ENCODE measurements at places on chromosomes 2 and 18. TPM values are rescaled to one million over a fixed set of nuclear protein-coding genes. Genes with fewer than 3 reads are reported as not detected.

DNAJC5G gene
- total RNA-seq, result not detected

DNA sequence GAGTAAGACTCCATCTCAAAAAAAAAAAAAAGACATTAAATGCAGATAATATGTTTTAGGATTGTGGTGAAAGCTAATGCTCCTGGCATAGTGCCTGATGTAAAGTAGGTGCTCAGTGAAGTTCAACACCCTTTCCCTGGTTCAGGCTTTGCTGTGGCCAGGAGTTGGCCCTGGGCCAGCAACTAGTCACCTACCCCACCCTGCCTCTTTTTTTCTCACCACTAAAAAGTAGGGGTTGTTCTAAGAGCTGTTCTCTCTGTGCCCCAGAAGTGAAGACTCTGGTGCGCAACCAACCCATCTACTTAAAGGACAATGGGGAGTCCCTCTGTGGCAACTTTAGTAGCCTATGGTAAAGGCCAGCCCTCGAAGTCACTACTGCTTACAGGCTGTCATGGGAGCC, 75.9 kb downstream of the DNMT3A start:
- no peak for DNase-seq

DNA sequence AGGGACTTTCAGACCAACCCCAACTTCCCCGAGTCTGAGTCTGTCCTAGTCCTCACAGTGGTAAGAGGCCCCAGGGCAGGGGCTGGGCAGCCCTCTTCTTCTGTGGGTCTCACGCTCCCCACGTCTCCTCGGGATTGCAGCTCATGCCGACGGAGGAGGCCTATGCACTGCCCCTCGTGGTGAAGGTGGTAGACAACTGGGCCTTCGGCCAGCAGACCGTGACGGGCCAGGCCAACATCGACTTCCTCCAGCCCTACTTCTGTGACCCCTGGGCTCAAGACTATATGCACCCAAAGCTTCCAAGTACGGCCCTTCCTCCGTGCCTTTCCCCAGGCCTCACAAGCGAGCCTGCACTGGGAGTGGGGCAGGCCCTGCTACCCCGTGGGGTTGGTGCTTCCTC, 44.3 kb downstream of the LMAN2L start:
- DNase-seq, result no peak

- DNase-seq, result no peak
Measured at GRCh38 chr2:49113046-49113445, 41.3 kb downstream of the FSHR start.

DNA sequence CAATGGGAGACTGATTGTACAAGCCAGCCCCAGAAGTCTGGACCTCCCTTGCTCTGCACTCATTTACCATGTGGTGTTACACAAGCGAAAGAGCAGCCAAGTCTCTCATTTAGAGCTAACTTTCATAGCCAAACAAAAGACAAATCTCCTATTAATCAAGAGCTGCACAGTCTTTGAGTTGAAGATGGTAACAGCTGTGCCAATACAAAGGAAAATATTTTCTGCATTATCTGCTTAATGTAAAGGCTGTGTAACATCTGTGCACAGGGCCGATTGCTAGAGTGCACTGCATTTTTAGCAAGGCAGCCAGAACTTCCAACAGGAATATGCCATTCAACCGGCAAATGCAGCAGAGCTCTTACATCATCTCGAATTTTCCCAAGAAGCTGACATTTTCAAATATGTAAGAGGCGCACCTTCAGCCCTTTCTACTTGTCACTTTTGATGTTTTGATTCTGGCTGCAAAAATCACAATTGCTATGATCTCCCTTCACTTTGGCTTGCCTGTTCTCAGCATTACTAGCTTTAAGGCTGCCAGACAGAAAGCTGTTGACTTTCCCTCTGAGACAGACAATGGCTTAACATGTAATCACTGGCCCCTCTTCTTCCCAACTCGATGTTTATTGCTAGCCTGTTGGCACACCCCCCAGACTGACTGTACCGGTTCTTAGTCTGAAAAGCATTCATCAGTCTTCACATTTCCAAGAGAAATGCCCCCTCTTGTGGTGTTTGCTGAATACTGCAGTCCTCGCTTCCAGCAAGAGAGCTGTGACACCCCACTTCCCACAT, 96.9 kb upstream of the TANK start:
- peak; percentile 67 for DNase-seq

DNA sequence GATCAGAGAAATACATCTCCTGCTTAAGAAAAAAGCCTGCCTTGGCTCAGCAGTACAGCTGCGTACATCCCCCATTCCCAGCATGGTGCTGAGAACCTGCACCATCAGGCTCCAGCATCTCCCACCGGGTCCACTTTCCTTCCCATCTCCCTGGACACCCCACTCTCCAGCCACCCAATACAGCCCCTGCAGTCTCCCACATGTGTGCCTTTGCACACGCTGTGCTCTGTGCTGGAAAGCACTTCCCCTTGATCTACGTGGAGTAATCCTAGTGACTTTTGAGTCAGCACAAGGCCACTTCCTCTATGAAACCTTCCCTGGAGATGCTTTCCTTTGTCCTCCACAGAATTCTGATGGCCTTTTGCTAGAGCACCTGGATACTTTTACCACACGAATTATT, 17.0 kb downstream of the STAT1 start:
- DNase-seq, result no peak

RUFY4 gene
- total RNA-seq, result 0.78 TPM

GAREM1 gene
- 22.0 TPM for total RNA-seq

- peak; percentile 32 for DNase-seq
Measured at GRCh38 chr2:29326926-29327325, 211.7 kb downstream of the CLIP4 start.

KCNJ3 gene
- total RNA-seq, result 22.8 TPM

- DNase-seq, result peak; percentile 67
Measured at GRCh38 chr2:196592911-196593881, 46.3 kb upstream of the CCDC150 start.

DNA sequence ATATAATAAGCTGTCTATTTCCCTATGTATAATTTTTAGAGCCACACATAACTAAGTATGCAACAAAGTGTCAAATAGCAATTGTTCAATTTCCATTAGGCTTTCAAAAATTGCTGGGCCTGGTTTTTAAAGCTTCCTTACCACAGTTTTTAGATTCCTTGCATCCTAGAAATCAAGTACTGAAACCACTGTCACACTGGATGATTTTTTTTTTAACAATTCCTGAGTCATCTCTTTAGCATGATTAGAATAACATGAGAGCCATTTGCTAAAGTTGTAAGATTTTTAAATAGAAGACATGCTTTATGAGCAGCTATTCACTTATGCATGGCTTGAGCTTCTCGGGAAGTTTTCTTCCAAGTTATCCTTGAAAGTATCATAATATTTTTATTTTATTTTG, 319.5 kb upstream of the NXPH2 start:
- DNase-seq, result no peak

ANKRD29 gene
- 1.2 TPM for total RNA-seq

DNA sequence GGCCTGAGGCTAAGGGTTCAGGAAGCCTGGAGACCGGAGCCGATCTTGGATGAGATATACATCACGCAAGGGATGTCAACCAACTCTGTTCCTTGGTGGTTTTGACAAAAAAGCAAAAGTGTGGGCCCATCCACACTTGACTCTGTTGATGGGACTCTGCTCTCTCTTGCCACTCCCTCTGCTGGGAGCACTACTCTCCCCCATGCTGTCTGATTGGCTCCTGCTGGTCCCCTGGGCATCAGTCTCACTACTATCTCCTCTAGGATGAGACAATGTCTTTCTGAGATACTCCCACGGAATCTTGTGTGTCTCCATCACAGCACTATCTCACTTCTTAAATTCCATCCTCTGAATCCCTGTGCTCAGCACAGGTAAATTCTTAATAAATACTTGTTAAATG, 56.8 kb upstream of the DNMT3A start:
- DNase-seq, result no peak

CNRIP1 gene
- total RNA-seq, result 74.2 TPM

- no peak for DNase-seq
Measured at GRCh38 chr2:17792515-17792914, 23.7 kb upstream of the MSGN1 start.

DNA sequence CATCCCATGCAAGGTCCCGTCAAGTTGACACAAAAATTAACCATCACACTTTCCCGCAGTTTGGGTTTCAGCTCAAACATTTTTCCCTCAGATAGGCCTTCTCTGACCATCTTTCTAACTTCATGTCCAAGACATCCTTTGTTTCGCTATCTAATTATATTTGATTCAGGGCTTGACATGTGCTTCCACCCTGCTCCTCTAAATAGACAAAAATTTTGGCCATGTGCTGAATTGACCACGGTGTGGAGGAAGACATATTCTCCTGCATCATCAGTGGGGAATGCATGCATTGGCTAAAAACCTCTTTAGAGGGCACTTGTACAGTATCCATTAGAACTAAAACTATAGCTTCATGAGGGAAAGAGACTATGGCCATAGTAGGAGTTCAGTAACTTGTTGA, 81.2 kb downstream of the PLCL1 start:
- no peak for DNase-seq

DNA sequence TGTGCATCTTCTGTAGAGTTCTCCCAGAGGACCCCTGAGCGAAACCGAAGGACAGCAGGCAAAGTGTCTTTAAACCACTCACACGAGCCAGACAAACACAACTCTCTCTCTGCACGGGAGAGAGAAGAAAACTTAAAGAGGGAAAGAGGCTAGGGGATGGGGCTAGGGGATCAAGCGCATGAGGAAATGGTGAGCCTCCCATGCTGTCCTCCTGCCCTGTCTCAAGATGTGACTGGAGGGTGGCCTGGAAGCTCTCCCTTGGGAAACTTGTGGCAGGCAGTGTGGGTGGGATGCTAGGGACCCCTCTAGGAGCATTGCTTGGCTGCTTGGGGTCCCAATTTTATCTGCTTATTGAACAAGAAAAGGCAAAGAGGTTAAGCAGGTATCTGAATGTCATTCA, 44.5 kb downstream of the CYP26B1 start:
- no peak for DNase-seq

GRCh38 chr2:144629935-144630334, 110.0 kb upstream of the ZEB2 start:
- DNase-seq, result no peak

DNA sequence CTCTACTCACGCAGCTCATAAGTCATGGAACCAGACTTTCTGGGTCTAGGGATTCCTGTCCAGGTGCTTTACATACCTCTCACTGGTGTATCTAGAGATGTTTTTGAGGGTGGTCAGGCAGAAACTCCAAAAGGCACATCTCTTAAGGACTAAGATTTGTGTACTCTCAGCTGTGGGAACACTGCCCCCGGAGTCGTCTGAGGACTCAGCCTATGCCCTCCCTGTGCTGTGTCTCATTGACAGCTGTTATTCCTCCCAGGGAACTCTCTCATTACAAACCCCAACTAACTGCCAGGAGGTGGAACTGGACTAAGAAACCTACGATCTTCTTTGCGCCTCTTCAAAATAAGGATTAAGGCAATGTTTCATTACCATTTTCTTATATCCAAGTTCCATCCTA, 293.9 kb upstream of the DLGAP1 start:
- DNase-seq, result no peak

- no peak for DNase-seq
Measured at GRCh38 chr2:178927173-178927572, 120.0 kb upstream of the TTN start.

- no peak for DNase-seq
Measured at GRCh38 chr2:5691985-5692529, at the start of gene SOX11. TSS of gene SOX11 (plus strand) at chr2:5692384. CDS start at chr2:5692722, 338 bp downstream.

DNA sequence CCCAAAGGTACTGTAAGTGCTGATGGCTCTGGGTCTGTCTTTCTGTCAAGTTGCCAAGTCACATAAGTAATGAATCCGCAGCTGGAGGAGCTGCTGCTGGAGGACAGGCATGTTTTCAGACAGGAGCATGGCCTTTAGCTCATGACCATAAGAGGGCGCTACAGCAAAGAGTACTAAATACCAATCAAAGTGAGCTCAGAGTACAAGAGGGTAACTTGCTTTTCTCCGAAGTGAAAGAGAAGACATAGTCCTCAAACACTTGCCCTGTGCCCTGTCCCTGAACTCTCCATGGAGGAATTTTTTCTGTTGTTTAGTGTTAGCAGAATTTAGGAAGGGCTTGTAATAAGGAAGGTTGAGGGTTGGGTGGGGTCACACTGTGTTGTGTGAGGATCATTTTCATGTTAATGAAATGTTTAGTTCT, 58.0 kb upstream of the EML6 start:
- DNase-seq, result no peak

ABCG8 gene
- total RNA-seq, result 0.31 TPM

DNA sequence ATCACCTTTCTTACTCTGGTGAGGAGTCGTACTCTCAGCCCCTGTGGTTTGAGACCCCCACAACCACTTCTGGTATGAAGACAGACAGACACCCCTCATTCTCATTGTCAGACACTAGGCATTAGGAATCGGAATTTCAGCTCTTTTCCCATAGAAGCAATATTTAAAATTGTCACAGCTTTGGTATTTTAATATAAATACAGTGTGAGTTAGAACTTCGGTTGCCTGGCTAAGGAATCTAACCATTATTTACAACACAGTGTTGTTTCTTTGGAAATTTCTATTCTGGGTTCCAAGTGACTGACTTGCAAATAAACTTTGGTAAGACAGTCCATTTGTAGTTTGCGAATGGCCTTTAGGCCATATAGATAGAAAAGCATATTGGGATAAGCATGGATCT, 318.1 kb downstream of the PARD3B start:
- DNase-seq, result no peak

DNA sequence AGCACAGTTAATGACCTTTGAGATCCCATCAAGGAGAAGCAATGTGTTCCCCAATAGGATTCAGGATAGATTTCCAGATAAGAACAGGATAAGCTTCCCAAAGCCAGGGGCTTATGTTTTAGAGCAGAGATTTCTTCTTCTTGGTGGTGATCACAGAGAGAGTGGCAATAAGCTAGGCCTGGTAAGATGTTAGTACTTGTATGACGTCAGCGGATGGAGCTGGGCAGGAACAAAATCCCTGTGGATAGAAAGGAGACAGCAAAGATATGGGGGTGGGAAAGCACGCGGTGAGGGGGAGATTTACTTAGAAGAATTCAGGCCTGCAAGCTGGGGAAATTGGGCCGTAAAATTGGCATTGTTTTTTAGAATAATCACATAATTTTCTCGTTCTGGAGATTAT, 323.0 kb downstream of the MTX2 start:
- no peak for DNase-seq

- no peak for DNase-seq
Measured at GRCh38 chr2:54664238-54664786, 59.1 kb upstream of the EML6 start.

MC2R gene
- total RNA-seq, result not detected

MYCN gene
- 75.5 TPM for total RNA-seq

MOGAT1 gene
- not detected for total RNA-seq

L3MBTL4 gene
- total RNA-seq, result 20.4 TPM

- DNase-seq, result no peak
Measured at GRCh38 chr2:96091141-96091710, 25.1 kb downstream of the ADRA2B start.

DNA sequence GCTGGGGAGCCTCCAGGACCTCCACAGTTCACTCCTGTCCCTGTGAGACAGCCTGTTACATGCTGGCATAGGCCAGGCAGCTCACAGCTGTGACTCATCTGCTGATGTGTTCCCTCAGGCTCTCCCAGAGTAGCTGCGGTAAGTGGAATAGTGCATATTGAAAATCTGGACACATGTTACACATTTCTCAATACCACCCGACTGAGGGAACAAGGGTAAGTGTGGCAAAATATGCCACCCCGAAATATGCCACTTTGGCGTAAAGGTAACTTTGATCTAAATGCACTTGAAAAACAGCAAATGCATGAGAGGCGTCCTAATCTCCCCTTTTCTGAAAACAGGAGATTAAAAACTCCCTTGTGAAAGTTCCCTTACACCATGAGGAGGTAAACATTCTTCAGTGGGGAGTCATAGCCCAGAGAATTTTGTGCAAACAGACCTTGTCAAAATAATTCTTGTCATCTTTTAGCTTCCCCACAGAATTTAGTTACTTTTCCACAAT, 557.9 kb downstream of the CCDC85A start:
- DNase-seq, result peak; percentile 7

- peak; percentile 11 for DNase-seq
Measured at GRCh38 chr2:138071720-138072719, 107.7 kb downstream of the HNMT start.

All from occipital lobe (tissue), 3 donors.